ENCODE measurements at places on chromosomes 16 and 17. TPM values are rescaled to one million over a fixed set of nuclear protein-coding genes. Genes with fewer than 3 reads are reported as not detected.

GFAP gene
- total RNA-seq = 0.73 TPM

NPIPA5 gene
- total RNA-seq = 0.29 TPM

CTRB1 gene
- not detected for total RNA-seq

ADCY9 gene
- total RNA-seq = 6.4 TPM

Measured in A549 treated with CORT108297 at 1 μM for 4 hours (cell line).